ENCODE measurements at places on chromosomes 7 and 10.

- DNase-seq: no peak
Measured at GRCh38 chr7:155262031-155262430, 35.6 kb upstream of the INSIG1 start.

- DNase-seq: no peak
Measured at GRCh38 chr7:148014001-148014400, 576.6 kb upstream of the C7orf33 start.

DNA sequence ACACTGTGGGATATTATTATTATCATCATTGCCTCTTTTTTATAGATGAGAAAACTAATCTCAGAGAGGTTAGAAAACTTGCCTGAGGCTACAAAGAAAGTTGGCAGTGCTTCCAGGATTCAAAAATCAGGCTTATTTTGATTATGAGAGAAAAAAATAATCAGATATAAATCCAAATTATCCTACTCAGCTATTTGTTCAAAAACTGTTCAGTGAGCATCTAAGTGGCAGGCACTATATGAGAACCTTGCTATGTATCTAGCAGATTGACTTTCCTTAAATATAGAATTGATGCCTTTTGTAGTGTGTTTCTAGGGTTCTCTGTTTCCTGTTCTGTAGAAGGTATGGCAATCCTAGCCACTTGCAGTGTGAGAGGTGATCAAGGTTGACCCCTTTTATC lies 60.0 kb upstream of the SLC35B4 start:
- DNase-seq: no peak

GRCh38 chr7:28211006-28211405 lies 30.4 kb upstream of the JAZF1 start:
- DNase-seq: no peak

- DNase-seq: no peak
Measured at GRCh38 chr10:96334616-96335526, 23.9 kb downstream of the OPALIN start.

- DNase-seq: no peak
Measured at GRCh38 chr10:69073026-69073425, 14.9 kb upstream of the SRGN start.

GRCh38 chr7:13981070-13981469 lies 8.4 kb downstream of the ETV1 start:
- DNase-seq: no peak

- no peak for DNase-seq
Measured at GRCh38 chr10:53222806-53223205, 450.2 kb upstream of the MBL2 start.

GRCh38 chr10:69516316-69516715 lies 56.9 kb downstream of the NEUROG3 start:
- no peak for DNase-seq

DNA sequence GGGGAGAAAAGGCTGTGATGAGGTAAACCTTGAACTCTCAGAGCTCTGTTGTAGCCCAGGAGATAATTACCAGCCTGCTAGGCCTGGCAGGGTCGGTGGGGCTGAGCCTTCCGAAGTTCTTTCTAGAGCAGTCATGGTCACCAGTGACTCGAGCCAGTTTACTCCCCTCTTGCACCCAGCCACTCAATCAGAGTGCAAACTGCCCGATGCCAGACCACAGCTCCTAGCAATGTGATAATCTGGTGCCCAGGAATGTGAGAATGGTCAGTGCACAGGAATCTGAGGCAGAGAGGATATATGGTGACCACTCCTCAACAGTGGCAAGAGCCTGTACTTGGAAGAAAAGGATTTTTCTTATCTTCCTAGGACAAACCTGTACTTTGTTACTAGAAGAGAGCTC lies 46.4 kb upstream of the KMT2E start:
- no peak for DNase-seq

GRCh38 chr7:12138421-12138820 lies 72.7 kb upstream of the TMEM106B start:
- no peak for DNase-seq

GRCh38 chr10:3924344-3924743 lies 139.3 kb upstream of the KLF6 start:
- DNase-seq: no peak

DNA sequence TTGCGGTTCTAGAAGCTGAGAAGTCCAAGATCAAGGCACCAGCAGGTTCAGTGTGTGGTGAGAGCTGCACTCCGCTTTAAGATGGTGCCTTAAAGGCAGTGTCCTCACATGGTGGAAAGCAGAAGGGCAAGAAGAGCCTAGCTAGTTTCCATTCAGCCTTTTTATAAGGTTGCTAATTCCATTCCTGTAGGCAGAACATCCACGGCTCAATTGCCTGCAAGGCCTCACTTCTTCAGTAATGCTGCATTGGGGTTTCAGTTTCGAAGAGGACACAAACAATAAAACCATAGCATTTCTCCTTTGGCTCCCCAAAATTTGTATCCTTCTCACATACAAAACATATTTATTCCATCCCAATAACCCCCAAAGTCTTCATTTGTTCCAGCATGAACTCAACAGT lies 109.5 kb upstream of the KCND2 start:
- DNase-seq: no peak

- DNase-seq: no peak
Measured at GRCh38 chr7:152090747-152091146, 65.3 kb downstream of the GALNT11 start.

GRCh38 chr7:135320268-135320667 lies 86.6 kb downstream of the STRA8 start:
- DNase-seq: peak; percentile 65

DNA sequence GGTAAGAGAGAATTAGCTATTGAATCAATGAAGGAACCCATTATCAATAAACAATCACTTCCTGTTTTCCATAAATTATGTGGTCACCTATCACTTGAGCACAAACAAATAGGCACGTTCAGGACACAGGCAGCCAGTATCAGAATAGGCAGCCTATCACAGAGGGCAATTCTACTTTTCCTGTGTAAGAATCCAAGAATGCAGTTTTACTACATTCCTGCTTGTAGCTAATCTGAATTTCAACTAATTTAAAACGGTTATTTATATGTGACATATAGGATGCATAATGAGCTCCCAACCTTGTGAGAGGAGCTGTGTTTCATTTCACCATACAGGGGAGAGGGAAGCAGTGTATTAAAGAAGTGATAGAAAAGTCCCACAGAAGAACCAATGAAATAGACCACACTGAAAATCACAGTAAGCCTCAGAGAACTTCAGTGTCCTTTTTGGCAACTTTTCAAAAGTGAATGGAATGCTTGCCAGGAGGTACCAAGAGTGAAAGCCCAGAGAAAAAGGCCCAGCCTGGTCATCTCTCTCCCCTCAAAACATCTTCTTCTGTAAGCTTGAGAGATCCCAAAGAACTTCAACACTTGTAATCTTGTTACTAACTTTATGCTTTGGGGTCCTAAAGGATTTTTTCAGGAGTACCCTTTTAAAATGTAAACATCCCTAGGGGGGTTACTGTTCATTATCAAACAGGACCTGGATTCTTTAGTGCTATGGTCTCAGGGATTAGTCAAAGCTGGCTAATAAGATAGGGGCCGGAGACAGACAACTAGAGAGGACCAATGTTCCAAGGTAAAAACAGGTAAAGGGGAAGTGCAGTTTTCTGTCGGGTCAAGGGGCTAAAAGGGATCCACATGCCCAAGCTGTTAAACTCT lies 1.3 kb downstream of the IMMP2L start:
- DNase-seq: no peak

DNA sequence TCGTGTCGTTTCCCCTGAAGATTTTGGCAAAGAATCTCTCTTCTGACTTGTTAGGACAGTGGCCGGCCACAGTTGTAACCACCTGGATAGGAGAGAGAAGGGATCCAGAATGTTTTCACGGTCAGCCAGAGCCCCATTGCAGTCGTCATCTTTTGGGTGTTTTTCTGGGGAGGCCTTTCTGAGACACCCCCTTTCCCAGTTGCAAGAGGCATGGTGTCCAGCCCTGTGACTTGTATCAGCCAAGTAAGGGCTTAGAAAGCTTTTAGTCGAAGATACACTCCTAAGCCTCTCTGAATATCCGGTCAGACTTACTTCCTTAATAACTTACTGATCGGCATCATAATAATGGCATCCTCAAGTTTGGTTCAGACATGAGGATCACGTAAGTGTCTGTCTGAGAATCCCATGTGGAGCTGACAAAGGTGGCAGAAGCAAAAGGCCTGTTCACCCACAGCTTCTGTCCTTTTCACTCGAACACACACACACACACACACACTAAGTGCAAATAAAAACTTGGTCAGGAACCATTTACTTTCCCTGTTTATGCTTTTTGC lies 435.7 kb upstream of the GALNT17 start:
- no peak for DNase-seq

DNA sequence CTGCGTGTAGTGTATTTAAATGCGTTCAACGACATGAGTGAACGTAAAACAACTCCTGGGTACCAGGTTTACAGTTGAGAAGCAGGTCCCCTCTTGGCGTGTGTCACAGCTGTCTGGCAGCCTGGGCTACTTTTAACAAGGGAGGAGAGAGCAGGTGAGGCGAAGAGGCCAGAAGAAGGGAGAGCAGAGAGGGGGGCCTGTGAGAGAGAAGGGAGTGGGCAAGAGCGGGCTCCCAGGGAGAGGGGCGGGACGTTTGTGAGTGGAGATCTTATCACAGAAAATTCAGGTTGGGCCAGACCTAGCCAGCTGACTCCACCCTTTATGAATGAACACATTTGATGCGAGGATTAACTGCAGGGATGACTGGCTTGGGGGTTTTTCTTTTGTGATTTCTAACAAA lies 154.0 kb downstream of the CAMK1D start:
- DNase-seq: no peak

DNA sequence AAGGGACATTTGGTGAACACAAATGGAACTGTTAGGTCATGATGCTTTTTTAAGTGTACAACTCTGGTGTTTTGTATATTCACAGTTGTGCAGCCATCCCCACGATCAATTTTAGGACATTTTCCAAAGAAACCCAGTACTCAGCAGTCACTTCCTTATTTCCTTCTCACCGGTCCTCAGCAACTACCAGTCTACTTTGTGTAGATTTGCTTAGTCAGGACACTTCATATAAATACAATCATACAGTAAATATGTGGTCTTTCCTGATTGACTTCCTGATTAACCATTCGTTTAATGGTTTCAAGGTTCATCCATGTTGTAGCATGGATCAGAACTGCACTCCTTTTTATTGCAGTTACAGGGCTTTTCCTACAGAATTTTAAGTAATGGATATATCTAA lies 14.4 kb downstream of the SGPL1 start:
- DNase-seq: no peak

DNA sequence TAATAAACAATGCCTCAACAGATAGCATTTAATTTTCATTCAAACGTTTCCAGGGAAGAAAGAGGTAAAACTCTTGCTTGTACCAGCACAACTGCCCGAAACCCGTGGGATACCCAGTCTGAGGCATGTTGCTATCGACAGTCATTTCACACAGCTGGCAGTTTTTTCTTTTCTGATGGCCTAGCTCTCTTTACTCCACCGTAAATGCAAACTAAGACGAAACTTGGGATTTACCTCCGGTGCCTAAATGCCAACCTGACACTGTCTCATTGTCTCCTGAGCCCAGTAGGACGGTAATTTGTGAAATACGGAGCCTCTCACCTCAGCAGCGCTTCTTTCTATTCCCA lies 143.5 kb downstream of the PRPF18 start:
- DNase-seq: no peak

DNA sequence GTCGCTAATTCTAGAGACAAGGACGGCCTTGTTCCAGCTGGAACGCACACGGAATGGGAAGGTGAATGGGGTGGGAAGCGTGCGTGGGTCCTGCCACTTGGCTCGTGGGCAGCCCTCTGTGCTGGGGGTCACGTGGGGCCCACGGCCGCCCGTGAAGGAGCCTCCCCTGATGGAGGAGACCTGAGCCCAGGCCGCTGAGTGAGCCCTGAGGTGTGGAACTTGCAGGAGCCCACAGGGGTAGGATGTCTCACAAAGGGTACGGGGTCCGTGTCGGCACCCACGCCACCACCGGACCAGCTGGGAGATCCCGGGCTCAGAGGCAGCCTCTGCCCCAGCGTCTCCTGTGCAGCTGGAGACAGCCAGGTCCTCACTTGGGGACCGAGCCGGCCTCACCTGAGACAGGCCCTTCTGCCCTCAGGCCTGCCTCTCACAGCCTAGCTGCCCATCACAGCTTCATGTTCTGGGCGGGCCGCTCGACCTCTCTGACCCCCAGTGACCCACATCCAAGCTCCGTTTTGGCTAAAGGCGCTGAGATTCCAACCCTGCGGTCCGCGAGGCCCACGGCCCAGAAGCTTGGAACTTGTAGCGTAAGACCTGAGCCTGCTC lies 84.8 kb downstream of the FOXL3 start:
- no peak for DNase-seq

DNA sequence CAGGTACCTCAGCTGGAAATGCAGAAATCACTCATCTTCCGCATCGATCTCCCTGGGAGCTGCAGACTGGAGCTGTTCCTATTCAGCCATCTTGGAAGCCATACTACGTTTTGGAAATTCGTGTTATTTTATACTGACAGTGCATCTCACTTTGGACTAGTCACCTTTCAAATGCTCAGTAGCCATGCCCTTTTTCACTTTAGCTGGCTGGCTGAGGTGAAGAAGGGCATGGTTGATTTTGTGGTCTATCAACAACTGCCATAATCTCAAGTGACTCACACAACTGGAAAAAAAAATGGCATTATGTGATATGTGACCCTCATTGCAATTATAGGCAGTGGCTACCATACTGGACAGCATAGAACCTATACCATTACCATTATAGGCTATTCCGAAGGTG lies 100.5 kb downstream of the CCDC71L start:
- DNase-seq: no peak

DNA sequence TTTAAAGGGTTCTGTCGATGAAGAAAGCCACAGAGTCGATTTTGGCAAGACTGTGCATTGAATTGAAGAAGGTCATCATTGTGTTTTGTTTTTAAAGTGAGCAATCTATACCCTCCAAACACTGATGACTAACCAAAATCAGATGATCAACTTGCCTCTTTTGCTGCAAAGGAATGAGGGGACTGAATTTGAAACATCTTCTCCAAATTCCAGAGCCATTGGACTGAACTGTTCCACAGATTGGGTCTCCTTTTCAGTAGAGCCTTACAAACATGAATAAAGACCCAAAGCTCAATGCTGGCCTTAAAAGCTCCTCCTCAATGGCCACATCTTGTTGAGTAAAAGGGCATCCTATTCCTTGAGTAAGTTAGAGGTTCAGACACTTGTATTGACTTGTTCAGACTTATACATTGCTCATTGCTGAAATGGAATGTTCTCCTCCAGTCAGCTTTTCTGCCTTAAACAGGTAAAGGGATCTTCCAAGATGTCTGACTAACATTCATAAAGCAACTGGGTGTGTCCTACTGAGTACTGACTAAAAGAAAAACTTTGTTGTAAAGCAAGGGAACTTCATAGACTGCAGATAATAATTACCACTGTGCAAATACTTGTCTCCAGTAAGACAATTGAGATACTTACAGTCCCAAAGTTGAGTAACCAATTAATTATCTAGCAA lies 630.6 kb downstream of the KCNMA1 start:
- no peak for DNase-seq

DNA sequence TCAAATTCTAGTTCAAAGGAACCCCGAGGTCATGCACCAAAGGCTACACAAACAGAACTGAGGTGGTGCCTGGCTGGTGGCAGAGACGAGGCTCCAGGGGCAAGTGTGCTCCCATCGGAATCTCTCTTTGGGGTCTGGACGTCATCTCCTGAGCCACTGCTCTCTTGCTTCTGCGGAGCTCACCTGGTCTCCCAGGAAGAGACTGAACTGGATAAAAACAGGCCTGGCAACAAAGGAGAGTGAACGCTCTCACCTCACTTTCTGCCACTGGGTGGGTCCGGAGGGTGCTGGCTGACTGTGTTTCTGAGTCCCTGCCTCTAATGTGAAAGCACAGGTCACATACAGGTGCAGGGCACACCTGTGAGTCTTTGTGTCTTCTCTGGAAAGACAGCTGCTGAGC lies 22.4 kb downstream of the VIPR2 start:
- no peak for DNase-seq

Measured in liver (tissue), 10 donors.